CD4-positive, alpha-beta T cell treated with Interleukin-2 at 100 ng/mL for 4 hours (primary cell): ENCODE measurements at places on chromosomes 6 and 20.

GRCh38 chr6:6543181-6543879 is 45.2 kb upstream of the LY86 start:
- no peak for DNase-seq

- no peak for DNase-seq
Measured at GRCh38 chr6:43953794-43954310, 173.4 kb downstream of the MRPL14 start.

GRCh38 chr6:44040786-44041185 is 86.5 kb downstream of the MRPL14 start:
- DNase-seq, result no peak

GRCh38 chr6:69293471-69293870 is 503.3 kb downstream of the LMBRD1 start:
- no peak for DNase-seq

DNA sequence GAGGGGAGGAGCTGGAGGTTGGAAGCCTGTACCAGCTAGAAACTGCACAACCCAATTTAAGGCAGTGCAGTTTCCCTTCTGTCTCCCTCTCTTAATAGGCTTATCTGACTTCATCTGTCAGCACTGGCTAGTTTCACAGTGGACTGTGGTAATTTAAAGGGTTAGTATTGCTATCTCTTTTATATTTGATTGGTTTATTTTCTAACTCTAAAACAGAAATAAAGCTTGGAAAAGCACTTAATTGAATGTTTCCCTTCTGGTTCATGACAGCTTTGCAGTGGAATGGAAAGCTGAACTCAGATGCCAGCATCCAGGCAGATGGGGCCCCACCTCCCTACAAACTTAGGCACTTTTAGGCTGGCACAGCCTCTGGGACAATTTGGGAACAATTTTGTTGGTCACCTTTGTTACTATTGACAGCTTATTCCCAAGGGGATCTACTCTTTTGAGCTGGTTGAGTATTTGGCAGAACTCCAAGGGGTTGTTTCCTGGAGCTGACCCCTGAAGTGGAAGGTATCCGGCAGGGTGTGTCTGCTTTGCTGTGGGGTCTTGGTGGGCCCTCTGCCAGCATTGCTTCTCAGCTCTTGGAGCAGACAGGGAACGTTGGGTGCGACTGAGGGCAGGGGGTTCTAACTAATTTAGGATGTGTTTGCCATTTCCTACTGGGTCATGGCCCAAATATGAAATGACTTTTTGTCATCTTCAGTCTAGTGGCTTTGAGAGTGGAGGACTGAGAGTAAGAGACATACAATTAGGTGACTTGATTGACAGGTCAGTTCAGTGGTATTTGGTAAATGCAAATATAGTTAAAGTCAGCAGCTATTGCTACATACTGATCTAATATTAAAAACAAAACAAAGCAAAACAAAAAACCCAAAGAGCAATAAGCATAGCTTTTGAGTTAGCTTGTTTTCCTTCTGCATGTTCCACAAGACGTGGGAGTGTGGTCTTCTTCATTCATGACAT is 9.3 kb downstream of the SH3BGRL2 start:
- no peak for DNase-seq

DNA sequence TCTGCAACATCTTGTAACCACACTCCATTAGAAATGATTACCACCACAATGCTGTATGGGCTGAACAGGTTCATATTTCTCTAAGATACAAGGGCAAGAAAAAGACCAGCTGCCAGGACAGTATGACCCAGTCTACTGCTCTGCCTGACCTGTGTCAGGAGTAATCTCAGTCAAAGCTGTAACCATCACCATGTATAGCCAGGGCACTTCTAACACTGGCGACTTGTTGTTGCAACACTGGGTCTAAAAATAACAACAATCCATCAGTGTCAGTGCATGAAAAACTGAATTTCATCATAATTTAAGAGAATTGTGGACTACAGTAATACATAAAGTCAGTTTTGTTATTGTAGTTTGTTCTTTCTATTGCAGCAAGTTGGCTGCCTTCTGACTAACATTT is 738.6 kb upstream of the ADGRB3 start:
- no peak for DNase-seq

- DNase-seq, result no peak
Measured at GRCh38 chr6:108321253-108321747, 26.4 kb downstream of the AFG1L start.

- no peak for DNase-seq
Measured at GRCh38 chr20:37898233-37899104, 4.5 kb upstream of the VSTM2L start.

DNA sequence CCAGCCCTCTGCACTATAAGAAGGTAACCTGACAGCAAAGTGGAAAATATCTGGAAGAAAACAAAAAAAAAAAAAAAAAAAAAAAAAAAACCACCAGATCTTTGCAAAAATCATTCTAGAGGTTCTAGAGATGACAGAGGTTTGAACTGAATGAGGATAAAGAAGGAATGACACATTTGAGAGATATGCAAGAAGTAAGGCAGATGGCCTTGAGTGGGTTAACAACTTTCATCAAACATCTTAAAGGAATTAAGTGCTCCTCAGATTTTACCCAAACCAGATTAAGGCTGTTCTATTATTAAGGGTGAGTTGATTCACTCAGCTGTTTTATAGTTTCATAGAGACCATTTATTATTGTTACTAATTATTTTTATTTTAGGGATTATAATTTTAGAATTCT is 62.0 kb downstream of the RSPO3 start:
- DNase-seq, result no peak

GRCh38 chr6:5333658-5334057 is 72.3 kb downstream of the FARS2 start:
- DNase-seq, result no peak

- DNase-seq, result peak; percentile 78
Measured at GRCh38 chr6:37705239-37706051, 7.8 kb upstream of the MDGA1 start.

DNA sequence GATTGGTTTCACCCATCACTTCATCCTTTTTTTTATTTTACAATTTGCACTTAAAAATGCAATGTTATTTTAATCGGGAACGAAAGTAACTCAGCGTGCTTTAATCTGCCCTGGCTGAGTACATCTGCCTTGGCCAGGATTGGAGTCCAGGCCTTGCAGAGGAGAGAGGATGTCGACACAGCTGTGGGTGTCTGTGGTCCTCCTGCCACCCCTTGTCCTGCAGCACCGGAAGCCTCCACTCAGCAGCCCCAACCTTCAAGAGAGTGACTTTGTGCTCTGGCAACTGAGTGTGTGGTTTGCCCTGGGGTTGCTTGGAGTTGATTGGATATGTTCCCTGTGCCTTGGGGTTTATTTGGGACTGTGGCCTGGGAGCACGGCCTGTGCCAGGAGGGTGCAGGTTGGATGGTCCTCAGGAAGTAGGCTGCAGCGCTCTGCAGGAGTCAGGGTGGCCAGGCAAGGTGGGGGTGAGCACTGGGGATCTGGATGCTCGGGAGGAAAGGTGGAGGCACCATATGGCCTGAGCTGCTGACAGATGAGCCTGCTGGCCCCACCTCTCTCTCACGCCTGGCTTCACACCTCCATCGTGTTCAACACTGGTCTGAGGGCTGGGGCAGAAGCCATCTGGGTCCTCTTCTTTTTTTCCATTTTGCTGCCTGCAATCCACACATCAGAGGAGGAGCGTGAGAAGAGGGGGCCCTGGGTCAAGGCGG is 4.3 kb downstream of the MYT1 start:
- no peak for DNase-seq

DNA sequence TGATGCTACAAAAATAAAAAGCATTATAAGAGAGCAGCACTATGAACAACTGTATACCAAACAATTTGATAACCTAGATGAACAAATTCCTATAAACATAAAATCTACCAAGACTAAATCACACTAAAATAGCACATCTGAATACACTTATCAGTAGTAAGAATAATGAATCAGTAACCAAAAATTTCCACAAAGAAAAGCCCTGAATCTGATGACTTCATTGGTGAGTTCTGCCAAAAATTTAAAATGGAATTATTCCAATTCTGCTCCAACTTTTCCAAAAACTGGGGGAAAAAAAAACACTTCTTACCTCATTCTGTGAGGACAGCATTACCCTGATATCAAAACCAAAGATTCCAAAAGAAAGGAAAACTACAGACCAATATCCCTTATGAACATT is 206.2 kb downstream of the WDR27 start:
- DNase-seq, result no peak
